ENCODE measurements at places on chromosomes 12 and 14. TPM values are rescaled to one million over a fixed set of nuclear protein-coding genes. Genes with fewer than 3 reads are reported as not detected.

REP15 gene
- 4.7 TPM for total RNA-seq

ERP27 gene
- not detected for total RNA-seq

DLK1 gene
- not detected for total RNA-seq

TOMM20L gene
- total RNA-seq: not detected

CABP1 gene
- 6.3 TPM for total RNA-seq

DAD1 gene
- total RNA-seq: 61.0 TPM

CLEC6A gene
- not detected for total RNA-seq

SPIC gene
- not detected for total RNA-seq

LALBA gene
- total RNA-seq: not detected

A2M gene
- total RNA-seq: 48.8 TPM

NGB gene
- 4.7 TPM for total RNA-seq

RILPL1 gene
- 7.5 TPM for total RNA-seq

SCN8A gene
- total RNA-seq: 134 TPM

CCDC60 gene
- not detected for total RNA-seq

SLC25A47 gene
- total RNA-seq: not detected

ACOT6 gene
- total RNA-seq: not detected

TSHR gene
- 0.63 TPM for total RNA-seq

ABCC9 gene
- total RNA-seq: 15.7 TPM

SOX5 gene
- total RNA-seq: 394 TPM

HOXC13 gene
- not detected for total RNA-seq

All from parietal lobe (tissue), 2 donors.